ENCODE measurements at places on chromosomes 7 and 10.

DNA sequence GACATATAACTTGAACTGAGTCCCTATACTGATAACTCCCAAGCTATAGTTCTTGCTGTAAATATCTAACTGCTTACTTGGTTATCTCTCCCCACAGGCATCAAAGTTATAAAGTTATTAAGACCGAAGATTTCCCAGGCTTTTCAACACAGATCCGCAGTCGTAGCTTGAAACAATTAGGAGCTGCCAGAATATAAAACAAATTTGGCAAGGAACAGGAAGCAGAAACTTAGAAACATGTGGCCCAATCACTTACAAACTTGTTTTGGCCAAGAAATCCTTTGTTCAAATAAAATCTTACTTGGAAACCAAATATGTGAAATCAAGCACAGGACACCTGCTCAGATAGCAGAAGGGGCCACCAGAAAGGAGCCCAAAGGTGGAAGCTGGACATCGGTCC, 9.0 kb downstream of the SLC16A12 start:
- no peak for DNase-seq

DNA sequence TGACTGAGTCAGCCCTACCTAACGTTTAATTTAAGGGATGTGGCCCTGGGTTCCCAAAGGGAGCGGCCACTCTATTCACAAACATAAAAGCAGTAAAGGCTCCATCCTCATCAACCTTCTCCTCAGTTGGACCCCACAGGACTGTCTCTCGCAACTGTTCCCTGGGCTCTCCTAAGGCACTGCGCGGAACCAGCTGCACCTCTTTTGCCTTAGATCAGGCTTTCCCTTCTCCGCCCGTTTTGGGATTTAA, 689 bp upstream of the GTPBP4 start:
- no peak for DNase-seq

DNA sequence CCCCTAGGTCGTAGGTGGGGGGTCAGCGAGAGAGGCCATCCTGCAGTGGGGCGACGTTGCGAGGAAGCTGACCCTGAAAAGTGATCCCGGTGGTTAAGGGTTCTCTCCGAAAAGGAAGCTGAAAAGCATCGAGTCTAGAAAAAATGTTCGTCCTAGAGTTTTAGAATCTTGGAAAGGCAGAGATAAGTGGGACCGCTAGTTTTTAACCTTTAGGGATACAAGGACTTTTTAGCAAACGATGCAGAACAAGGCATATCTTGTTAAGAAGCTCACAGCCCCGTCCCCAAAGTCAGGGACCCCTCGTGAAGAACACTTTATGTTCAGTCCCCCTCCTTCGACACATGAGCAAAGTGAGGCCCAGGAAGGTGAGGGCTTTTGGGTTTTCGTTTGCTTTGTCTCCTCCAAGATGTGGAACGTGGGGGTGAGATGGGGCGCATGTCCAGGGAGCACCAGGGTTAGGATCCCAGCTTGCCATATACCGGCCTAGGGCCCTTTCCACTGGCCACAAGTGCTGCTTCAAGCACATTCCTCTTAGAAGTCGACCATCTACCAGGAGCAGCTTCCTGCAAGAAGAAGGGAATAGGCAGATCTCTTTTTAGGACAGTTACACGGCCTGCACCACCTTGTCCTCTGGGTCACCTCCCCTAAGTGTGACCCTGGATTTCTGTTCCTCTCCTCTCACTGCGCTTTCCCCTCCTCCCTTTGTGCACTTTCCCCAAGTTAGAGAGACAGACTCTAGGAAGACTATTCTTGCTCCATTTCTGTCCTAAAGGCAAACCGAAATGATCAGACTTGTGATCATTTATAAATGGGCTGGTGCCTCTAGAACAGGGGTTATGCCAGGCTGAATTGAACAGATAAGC, 969 bp downstream of the SLC35G1 start:
- no peak for DNase-seq

- no peak for DNase-seq
Measured at GRCh38 chr7:55005241-55005851, 13.5 kb upstream of the EGFR start.

- no peak for DNase-seq
Measured at GRCh38 chr7:141754939-141755338, 9.0 kb upstream of the TAS2R3 start.

- DNase-seq: no peak
Measured at GRCh38 chr10:131806146-131806545, 94.7 kb upstream of the PPP2R2D start.

- no peak for DNase-seq
Measured at GRCh38 chr7:38934536-38934935, 25.5 kb upstream of the VPS41 start.

DNA sequence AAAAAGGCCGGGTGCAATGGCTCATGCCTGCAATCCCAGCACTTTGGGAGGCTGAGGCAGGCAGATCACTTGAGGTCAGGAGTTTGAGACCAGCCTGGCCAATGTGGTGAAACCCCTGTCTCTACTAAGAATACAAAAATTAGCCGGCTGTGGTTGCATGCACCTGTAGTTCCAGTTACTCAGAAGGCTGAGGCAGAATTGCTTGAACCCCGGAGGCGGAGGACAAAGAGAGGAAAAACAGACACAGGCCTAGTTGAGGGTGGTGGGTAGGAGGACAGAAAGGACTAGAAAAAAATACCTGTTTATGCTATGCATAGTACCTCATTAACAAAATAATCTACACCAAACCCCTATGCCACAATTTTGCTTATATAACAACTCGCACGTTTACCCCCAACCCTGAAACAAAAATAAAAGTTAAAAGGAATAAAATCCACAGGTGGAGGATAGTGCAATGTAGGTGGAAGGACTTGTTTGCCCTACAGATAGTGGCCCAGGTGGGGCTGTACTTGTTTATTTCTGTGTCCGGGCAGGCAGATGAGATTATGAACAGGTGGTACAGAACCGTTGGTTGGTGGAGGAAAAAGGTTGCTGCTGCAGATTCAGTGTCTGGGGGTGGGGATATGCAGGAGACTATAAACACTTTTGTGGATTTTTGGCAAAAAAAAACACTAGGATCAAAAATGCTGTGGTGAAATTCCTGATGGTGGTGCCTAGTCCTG, 5.1 kb downstream of the ZNF680 start:
- DNase-seq: no peak

DNA sequence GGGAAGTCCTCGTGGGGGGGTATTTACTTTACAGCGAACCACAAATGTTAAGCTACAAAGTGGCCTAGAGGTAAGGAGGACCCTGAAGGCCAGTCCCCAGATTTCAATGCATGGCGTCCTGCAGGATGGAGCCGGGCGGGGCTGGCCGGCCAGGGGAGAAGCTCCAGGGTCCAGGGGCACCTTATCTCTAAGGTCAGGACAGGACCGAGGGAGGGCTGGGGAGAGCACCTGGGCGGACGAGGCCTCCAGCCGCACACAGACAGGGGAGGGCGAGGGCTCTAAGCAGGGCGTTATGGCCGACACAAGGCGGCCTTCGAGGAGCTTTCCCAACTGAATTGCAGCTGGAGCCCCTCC, 96.4 kb upstream of the DIP2C start:
- no peak for DNase-seq

DNA sequence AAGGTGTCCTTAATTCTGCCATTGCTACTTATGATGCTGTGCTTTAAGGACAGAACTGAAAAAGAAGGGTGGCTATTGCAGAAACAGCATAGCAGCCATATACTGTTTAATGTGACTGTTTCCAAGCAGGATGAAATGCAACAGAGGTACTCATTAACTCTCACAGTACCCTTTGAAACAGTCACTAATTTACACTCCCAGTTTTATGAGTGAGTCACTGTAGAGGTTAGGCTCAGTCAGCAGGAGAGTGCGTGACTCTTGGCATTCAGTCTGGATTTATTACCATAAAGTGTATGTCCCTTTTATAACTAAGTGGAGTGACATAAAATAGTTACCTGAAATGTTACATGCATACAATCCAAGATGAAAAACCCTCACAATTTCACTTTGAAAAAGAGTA, 27.7 kb downstream of the ALDH18A1 start:
- DNase-seq: no peak

GRCh38 chr10:12602521-12602920, 253.2 kb downstream of the CAMK1D start:
- DNase-seq: no peak

- no peak for DNase-seq
Measured at GRCh38 chr10:122659651-122660050, 40.0 kb downstream of the C10orf120 start.
